ENCODE measurements at places on chromosomes 2 and 18. TPM values are rescaled to one million over a fixed set of nuclear protein-coding genes. Genes with fewer than 3 reads are reported as not detected.

DNA sequence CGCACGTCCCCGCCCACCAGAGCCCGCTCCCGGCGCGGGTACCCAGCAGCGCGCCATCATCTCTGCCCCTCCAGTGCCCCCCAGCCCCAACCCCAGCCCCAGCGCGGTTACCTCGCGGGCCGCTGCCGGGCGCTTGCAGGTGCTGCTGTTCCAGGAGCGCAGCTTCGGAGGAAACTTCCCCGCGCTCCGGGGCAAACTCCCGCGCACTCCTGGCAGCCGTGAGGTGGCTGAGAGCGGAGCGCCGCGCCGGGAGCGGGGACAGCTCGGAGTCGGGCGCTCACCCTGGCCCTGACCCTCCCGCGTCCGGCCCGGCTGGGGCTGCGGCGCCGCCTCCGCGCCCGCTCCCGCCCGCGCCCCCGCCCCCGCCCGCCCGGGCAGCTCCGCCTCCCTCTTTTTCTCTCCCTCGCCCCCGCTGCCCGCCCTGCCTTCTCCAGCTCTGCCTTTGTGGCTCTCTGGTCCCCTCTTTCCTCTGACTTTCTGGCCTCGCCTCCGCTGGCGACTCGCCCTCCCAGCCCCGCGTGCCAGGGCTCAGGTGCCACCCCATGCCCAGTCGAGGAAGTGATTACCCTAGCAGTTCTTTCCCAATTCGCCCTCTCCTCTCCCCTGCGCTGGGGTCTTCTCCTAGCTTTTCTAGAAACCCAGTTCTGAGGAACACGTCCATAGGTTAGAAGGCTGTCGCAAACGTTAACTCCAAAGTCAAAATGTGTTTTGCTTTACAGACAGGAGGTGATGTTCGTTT is at the start of gene CHST9:
Gene CHST9, minus strand, starts transcription at position 284 of the 739 bp plus-strand sequence. CDS start 42,499 bp downstream, outside the sequence.
- DNase-seq: no peak

- no peak for DNase-seq
These were observed 99.0 kb downstream of the TSHZ1 start for GRCh38 chr18:75309564-75309963.

GRCh38 chr2:100895934-100896685 is 76.2 kb downstream of the NPAS2 start:
- DNase-seq: no peak

DNA sequence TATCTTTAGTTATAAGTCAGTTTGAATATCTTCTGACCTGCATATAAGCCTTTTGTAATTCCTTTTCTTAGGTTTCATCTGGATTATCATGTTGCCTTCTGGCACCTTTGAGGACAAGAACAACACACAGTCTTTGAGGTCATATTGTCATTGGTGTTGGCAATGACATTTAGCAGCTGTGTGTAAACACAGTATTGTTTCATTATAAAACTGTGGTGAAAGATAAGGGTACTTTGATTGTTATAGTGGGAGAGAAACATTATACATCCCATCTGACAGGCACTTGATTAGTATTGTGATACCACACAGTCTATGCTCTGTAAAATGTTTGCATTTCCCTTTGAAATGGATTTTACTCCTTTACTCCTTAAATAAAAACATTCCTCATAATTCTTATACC is 313.5 kb downstream of the RPRM start:
- DNase-seq: no peak

NT5DC4 gene
- not detected for total RNA-seq

- DNase-seq: no peak
These were observed 8.3 kb downstream of the C2orf81 start for GRCh38 chr2:74413001-74413698.

METTL5 gene
- 49.8 TPM for total RNA-seq

DNA sequence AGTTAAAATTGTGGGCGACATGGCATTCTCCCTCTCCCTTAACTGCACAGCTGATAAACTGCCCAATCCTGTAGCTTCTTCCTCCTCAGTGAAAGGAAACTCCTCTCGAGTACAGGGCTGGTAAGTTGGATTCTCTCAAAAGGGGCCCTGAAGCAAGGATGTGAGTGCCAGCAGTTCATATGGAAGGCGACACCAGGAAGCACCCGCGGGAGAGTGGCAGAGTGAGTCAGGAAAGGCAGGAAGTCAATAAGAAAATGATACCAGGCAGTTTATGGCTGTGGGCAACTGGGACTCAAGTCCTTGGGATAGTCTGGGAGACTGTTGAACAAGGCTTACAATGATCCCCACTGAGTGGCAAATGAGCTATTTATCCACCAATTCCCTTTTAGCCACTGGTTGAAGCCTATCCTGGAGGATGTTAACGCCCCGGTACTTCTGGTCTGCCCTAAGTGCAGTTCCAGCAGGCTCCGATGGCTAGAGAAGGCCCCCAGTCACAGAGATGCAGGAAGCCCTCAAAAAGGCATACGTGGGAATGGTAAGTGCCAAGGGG is 34.8 kb downstream of the ABHD3 start:
- no peak for DNase-seq

CSRNP3 gene
- total RNA-seq: 0.72 TPM

TLK1 gene
- 12.5 TPM for total RNA-seq

DNA sequence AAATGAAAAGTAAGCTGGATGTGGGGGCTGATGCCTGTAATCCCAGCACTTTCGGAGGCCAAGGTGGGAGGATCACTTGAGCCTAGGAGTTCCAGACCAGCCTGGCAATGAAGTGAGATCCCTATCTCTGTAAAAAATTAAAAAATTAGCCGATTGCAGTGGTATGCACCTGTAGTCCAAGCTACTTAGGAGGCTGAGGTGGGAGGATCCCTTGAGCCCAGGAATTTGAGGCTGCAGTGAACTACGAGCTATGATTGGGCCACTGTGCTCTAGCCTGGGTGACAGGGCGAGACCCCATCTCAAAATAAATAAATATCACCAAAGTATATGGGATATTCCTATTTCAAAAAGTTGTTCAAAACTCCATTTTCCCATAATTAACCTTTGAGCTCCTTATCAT is 101.1 kb upstream of the FZD5 start:
- no peak for DNase-seq

NEU2 gene
- not detected for total RNA-seq

NEDD4L gene
- total RNA-seq: 10.0 TPM

GRCh38 chr2:227456772-227457171 is 15.2 kb upstream of the AGFG1 start:
- DNase-seq: peak; percentile 79

DNA sequence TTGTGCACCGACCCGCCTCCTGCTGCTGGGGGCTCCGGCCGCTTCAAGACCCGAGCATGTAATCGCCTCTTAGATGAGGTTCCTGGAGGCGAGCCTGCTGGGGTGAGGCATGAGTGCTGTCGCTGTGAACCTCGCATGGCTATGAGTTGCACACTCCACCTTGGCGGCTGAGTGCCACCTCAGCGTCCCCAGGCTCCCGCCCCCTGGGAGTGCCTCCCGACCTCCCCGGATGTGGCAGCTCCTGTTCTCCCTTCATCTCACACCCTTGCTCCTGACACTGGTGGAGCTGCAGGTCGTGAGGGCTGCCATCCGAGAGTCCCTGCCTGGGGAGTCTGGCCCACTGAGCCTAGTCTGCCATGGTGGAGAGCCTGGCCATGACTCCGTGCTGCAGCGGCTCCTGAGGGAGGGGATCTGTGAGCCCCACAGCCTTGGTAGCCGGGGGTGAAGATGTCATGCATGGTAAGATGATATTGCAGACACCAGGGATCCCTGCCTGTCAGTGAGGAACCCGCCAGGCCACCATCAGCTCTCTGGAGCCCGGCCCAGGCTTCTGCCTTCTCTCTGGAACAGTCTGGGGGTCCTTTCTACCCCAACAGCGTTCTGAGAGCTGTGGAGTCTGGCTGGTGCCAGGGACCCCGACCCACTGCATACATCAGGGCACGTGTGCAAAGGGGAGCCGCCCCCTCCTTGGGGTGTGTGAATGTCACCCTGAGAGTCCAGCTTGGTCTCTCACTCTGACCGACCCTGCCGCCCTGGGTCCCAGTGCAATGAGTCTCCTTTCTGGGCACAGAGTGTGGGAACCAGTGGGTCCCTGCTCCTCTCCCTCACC is 61.6 kb upstream of the HS6ST1 start:
- no peak for DNase-seq

MOGAT1 gene
- total RNA-seq: not detected

GALNT3 gene
- total RNA-seq: 2.0 TPM

DNA sequence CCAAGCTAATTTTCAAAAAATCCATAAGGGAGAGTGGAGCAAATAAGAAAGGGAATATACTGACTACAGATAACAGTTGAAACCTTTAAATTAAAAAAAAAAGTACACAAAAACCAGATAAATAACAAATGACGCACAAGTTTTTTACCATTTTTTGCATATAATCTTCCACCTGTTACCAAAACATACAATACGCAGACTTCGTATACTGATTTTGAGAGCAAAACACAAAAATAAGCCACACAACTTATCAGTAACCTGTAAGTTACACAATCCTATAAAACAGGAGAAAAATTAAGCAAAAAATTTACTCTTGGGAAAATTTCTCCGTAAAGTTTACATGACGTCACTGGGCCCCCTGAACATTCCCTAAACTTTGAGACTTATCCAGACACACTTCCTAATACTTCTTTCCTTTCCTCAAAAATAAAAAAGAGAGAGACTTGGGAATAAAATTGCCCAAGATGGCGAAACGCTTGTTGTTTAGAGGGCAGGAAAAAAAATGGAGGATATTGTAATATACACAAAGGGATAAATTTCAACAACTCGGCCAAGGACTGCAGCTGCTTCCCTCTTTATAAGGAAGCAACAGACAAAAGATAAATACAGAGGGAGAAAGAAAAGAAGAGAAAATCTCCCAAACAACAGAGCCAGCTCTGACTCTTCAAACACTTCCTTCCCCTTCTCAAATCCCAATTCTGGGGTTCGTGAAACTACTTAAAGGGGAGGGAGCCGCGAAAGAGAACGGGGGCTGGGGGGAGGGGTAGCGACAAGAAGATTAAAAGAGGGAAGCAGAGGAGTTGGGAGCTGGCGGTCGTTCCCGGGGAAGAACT is 1.6 kb downstream of the BAZ2B start:
- DNase-seq: peak; percentile 67

GRCh38 chr2:38060236-38061018 is 15.5 kb downstream of the CYP1B1 start:
- DNase-seq: no peak
